ENCODE measurements at places on chromosomes 1 and 21. TPM values are rescaled to one million over a fixed set of nuclear protein-coding genes. Genes with fewer than 3 reads are reported as not detected.

Gene PROX1
- 39.7 TPM for total RNA-seq

Gene SLC39A1
- total RNA-seq, result 56.7 TPM

Gene EGLN1
- total RNA-seq, result 57.9 TPM

Gene SLC30A10
- total RNA-seq, result not detected

Gene ZNF691
- total RNA-seq, result 11.6 TPM

Gene FAM72C
- total RNA-seq, result 0.33 TPM

Gene BMP8B
- total RNA-seq, result 0.63 TPM

Gene OR6N1
- total RNA-seq, result not detected

Gene RHD
- not detected for total RNA-seq

Gene ENAH
- total RNA-seq, result 50.5 TPM

Gene PCNX2
- total RNA-seq, result 9.0 TPM

Gene TNFSF4
- total RNA-seq, result 1.4 TPM

Data from right atrium auricular region (tissue), 2 donors.